Stimulated activated CD4-positive, alpha-beta T cell treated with anti-CD3 and anti-CD28 coated beads, TNF-alpha, amount 100 ng/mL, for 4 hours (primary cell): ENCODE measurements at places on chromosomes 11 and 22.

GRCh38 chr11:100791103-100791502, 104.0 kb downstream of the ARHGAP42 start:
- no peak for DNase-seq

DNA sequence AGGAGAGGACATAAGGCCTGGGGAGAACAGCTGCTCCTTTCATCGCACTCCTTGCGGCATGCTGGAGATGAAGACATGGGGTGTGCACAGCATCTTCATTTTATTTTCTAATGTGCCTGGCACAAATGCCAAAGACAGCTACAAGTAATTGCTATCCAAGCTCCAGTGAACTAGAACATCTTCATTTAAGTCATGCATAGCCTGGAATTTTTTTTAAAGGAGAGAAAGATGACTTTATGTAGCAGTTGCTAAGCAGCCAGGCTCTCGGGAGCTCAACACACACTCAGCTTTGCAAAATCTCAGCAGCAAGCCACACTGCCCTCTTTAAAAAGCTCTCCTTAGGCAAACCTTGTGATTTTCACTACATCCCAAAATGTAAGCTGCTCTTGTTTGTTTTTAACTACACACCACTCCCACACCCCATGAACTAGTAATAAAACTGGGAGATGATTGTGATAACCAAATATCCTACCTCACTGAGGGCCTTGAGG, 164.5 kb upstream of the POU2AF2 start:
- DNase-seq = no peak

DNA sequence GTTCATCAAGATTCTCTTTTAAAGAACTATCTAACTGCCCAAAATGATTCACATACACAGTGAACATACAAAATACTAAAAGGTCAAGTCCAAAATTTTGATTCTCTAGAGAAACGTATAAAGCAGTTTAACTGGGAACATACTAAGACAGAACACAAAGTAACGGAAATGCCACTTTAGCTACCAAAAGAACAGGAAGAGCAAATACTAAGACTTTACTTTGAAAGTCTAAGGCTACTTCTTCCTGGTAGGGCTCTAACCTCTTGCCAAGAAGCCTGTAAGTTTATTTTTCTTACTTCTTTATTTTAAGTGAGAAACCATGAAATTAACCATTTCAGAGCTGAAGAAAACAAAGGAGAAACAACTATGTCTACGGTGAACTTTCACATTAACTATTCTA, 6.2 kb downstream of the PICALM start:
- no peak for DNase-seq

- no peak for DNase-seq
Measured at GRCh38 chr22:48885271-48885918, 942.3 kb downstream of the BRD1 start.

GRCh38 chr11:32343325-32344008, 91.9 kb downstream of the WT1 start:
- DNase-seq = no peak

DNA sequence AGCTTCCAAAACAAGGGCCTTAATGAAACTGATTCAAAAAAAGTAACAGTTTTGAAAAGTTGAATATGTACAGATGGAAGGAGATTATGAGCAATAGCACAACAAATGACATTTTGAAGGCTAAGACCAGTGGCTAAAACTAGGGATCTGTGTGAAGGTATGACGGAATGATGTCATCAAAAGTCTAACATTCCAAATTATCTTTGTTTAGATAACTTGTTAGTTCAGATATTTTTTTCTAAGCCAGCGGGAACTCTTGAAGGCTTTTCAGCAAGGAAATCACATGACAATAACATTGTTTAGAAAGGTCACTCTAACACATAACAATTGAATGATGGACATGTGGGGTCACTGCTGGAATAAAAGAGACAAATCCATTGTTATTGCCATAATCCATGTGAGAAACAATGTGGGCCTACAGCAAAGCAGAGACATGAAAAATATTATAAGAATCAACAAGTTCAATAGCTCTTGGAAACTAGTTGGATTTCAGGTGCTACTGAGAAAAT, 260.5 kb downstream of the CASP12 start:
- DNase-seq = no peak
